Lung microvascular endothelial cell (primary cell): ENCODE measurements at places on chromosomes 7 and 10. TPM values are rescaled to one million over a fixed set of nuclear protein-coding genes. Genes with fewer than 3 reads are reported as not detected.

DNA sequence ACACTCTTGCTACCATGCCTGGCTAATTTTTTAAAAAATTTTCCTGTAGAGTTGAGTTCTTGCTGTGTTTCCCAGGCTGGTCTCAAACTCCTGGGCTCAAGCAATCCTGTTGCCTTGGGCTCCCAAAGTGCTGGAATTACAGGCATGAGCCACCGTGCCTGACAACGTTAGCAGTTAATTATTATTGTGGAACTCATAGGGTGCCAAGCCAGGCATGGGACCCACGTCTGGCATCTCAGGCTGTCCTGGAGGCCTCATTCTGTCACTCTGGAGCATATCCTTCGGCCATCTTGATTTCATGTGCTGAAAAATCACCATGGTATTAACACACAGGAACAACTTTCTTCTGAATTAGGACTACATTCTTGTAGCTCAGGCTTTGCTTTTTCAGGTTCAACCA is 21.5 kb downstream of the STOX1 start:
- DNase-seq, result no peak

DNA sequence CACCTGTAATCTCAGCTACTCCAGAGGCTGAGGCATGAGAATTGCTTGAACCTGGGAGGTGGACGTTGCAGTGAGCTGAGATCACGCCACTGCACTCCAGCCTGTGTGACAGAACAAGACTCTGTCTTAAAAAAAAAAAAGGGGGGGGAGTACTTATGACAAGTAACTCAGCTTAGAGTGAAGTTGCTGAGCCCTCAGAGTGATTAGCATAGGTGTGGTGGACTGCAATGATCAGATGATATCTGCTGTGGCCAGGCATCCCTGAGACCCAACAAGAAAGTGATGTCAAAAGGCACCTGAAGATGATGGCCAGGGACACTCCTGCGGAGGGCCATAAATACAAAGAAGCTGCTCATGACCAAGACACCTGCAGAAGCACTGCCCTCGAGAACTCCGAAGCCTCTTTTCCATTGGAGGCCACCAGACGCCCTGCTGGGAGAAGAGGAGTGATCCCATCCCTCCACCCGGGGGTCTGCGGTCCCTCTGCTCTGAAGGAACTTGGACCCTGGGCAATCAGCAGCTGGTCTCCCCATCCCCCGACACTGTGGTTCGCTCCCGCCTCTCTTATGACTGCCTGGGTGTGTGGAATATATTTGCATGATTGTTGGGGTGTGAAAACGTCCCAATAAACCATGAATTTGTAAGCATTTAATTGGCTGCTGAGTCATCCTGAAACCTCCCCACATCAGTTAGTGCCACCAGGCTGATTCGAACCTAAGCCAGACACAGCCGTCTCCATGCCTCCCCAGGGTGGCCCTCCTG is 46.0 kb downstream of the RASGEF1A start:
- DNase-seq, result no peak

DNA sequence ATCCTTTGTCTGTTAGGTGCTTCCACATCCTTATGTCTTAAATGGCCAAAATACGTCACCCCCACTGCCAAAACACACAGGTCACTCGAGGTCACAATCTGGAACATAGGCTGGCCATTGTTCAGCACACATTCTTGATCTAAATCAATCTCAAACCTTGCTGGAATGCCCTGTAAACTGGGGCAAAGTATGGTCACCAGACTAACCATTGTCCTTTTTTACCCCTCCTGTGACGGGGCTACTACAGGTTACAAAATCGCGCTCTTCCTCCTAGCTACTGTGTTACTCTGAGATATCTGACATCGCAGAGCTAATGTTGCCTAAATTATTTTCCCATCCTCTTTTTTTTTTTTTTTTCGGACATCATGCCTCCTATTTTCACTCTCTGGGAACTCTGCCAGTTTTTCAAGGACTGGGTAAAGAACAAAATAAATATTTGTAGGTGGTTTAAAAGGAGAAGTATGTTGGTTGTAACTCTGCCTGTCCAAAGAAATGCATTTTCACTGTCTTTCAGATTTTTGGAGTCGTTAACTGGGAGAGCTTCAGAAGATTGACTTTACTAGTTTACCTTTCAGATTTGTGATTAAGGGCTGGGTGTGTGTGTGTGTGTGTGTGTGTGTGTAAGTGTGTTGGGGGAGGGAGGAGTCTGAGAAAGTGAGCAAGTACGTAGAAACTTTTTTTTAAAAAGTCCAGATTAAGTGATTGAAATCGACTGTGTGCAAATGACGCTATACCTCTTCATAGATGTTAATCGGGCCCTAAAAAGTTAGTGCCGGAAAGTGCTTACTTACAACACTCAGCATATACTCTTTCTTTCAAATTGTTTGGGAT is 942 bp upstream of the KIAA1217 start:
- peak; percentile 88 for DNase-seq

DNA sequence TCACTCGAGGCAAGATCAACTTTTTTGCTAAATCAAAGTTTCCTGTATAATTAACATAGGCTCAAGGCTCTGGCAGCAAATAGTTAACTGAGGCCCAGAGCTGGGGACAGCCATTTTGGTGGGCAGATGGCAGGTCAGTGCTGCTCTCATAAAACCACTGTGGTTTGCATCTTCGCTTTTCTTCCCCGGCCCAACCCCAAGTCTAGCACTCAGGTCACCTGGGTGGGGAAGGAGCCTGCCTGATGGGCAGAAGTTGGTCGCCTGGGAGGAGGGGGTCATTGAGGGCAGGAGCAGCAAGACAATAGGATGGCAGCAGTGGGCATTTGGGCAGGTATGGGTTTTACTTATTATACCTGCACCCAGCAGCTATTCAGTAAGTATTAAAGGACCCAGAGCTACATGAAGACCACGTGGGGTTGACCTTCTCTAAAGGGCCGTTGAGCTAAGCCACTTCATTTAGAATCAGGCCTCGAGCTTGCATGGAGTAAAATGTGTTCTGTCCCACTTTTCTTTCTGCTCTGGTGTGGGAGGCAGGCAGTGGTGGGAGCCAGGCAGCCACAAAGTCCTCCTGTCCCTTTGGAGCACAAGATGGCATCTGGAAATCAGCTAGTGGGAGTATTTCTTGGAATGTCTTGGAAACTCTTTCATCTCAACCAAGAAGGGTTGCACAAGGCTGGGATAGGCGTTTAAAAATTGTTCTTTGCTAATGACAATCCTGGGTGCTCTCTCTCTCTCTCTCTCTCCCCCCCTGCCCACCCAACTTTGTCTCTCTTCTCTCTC is 133.4 kb downstream of the SPAG6 start:
- no peak for DNase-seq

DNA sequence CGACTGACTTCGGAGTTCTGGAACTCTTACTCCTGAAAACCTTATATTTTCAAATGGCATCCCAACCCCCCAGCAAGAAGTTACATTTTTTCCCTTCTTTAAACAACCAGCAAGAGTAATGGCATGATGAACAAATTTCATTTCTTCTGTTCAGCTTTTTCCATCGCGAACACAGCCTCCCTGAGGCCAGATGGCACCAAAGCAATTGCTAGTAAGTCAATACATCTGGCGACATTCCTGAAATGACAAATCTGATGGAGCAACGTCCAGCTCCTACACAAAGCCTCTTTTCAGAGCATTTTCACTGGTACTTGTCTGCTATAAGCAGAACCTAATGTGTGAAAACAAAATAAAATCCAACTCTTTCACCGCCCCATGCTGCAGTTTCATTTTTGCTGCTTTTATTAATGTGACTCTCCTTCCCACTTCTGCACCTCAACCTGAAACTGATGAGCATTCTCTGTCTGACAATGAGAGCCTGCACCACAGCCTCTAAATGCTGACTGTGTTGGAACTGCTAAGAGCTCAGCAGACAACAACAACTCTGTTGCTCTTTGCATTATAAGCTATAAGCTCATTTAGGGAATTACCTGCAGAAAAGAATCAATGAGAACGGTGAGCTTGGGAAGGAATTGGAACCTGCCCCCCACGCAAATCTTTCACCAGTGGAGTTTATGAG is 229.8 kb downstream of the FGFR2 start:
- DNase-seq, result no peak

DNA sequence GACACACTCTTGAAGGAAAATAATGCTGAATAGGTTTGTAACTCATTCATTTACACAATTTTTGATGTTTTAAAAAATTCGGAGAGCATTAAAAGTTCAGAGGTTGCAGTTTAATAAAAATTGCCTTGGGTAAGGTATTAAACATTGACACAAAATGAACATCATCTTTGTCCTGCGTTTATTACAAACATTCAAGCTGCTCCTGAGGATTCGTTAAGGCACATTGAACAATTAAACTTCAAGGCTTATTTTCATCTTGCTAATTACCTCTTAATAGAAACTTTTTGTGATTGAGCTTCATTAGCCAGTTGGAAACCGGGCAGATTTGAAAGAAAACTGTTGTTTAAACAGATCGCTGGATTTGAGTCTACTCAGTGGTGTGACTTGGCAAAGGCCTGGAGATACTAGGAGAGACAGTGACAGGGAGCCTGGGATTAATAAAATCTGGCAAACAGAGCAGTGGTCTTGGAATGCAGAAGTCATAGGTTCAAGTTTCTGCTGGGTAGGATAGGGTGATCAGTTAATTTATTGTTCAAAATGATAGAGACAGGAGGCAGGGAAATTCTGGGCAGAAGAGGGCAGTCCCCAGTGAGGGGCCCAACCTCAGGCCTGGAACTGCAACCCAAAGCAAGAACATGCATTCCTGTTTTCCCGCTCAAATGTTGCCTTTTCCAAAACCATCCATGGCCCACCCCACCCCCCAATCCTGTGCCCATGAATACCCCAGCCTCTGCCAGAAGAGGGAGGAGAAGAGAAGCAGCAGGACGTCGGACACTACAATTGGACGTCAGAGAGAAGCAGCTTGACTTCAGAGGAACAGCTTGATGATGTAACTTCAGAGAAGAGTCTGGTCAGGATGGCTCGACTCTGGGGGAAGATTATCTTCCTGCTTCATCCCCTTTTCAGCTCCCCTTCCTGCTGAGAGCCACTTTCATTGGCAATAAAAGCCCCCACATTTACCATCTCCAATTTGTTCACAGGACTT is 43.5 kb upstream of the SLC35G1 start:
- no peak for DNase-seq

GRCh38 chr7:37016064-37016878 is 292.0 kb upstream of the AOAH start:
- DNase-seq, result no peak

DNA sequence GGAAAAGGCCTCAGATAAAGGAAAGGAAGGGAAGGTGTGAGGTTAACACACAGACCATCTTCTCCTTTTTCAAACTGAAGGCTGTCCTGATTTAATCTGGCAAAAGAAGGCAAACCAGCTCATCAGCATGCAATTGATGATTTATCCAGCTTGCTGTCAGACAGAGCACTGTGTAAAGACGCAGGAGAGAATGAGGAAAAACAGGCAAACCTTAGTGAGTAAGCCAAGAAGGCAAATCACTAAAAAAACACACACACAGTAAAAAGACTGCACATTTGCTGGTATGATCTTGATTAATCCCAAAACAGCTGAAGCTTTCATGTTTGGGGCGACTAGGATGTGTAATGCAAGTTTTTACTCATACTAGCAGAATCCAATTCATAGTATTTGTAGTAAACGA is 65.8 kb upstream of the SKAP2 start:
- no peak for DNase-seq

- DNase-seq, result no peak
Observed at GRCh38 chr10:129122846-129123245, 344.2 kb upstream of the MGMT start.

DNA sequence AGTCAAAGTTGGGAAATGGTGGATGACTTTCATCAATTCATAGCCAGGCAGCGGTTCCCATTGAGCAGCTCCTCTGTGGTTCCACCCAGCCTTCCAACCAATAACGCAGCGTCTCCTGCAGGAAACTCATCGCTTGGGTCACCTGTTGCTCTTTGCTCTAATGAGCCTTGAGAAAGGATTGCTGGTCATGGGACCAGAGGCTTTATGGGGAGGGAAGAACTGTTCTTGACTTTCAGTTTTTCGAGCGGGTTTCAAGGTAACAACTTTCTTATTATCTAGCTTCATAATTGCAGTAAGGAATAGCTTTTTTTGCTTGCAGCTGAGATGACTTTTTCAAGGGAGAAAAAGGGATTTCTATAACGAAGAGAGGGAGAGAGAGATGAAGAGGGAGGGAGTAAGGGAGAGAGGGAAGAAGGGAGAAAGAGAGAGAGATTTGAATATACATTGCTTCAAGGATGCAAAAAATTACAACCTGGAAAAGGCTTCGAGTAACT is 405 bp upstream of the ENTPD1 start:
- peak; percentile 63 for DNase-seq

DNA sequence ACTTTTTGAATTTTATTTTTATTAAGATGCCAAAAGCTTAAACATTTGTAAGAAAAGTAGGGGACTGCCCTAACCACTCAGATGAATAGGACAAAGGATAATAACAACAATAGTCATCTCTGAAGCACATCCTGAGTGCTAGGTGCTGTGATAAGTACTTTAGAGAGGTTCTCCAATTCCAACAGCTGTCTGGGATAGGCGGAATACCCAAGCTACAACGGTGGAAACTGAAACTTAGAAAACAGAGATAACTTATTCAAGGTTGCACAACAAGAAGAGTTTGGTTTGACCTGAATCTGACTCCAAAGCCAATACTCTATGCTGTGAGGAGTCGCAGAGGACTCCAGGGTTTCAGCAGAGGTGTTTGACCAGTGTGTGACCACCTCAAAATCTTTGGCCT is 2.0 kb downstream of the RTKN2 start:
- no peak for DNase-seq

DNA sequence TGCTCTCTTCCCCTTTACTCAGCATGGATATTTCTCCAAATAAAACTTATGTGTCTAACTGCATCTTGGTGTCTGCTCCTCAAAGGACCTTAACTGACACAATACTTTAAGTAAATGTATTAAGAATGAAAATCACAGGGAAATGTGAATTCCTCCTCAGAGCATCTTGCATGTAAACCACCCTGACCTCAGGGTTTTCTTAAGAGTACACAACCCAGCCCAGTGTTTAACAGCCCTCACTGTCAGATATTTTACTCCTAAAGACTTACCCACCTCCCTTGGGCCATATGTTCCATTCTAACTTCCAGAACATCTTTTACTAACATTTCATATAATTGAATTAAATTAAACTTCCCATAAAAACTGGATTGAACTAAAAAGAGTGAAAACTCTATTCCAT is 315.3 kb downstream of the HPSE2 start:
- no peak for DNase-seq

- DNase-seq, result no peak
Observed at GRCh38 chr7:101128040-101128834, 1.3 kb downstream of the SERPINE1 start.

GRCh38 chr7:30879139-30880124 is 32.2 kb upstream of the AQP1 start:
- no peak for DNase-seq

GRCh38 chr7:131076032-131076431 is 251.6 kb upstream of the MKLN1 start:
- no peak for DNase-seq

The MYL10 gene
- not detected in 2 replicates for total RNA-seq

The LIPJ gene
- total RNA-seq, result not detected in 2 replicates

The PWWP2B gene
- 6.5 and 9.1 TPM in 2 replicates for total RNA-seq

The PIK3CG gene
- 2.6 and 3.5 TPM in 2 replicates for total RNA-seq

The TEX36 gene
- total RNA-seq, result not detected in 2 replicates

The RAB19 gene
- total RNA-seq, result 0.22 TPM in 1 of 2 replicates, not detected in the other

The RNF32 gene
- total RNA-seq, result 0.20 and 0.44 TPM in 2 replicates
